ENCODE measurements at places on chromosomes 7 and 10.

DNA sequence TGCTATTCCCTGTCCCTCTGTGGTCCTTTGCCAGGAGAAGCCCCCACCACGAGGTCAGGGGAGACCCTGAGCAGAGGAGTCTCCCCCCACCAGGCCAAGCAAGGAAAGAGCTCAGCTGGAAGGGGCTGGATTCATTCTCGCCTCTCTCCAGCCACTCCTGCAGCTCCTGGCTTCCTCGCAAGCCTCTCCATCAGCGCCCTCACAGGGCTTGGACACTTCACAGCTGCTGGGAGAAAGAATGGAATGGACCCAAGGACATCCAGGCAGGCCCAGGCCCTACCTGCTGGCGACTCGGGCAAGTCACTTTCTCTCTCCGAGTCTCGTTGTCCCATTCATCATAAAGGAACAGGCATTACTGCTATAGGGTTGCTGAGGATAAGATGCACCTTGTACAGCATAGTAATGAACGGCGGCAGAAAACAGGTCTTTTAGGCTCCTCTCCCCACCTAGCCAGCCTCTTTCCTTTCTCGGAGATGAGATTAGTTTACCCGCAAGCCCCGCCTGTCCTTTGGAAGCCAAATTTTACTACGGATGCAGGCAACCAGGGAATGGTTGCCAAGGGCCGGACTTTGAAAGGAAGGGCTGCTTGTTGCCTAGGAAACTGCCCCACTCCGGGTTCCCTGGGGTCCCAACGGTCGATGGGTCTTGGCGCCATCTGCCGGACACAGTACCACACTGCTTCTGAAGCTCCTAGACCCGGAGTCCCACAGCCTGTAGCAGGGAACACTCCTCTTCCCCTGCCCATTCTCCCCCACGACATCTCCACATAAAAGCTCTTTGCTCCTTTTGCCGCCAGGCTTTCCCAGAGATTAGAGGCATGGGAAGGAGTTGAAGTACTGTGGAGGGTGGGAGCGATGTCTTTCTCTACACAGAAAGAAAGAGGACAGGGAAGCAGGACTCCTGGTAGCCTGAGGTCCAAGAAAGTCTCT is 22.3 kb downstream of the IMPDH1 start:
- DNase-seq: peak; percentile 66
- no peaks in the 10 kb centered on the region for H3K27me3 ChIP-seq
- H3K4me1 ChIP-seq: peaks cover 6% of the 10 kb centered on the region
- no peak overlapping the region for H3K27ac ChIP-seq
- no peak overlapping the region for H3K4me3 ChIP-seq

- H3K36me3 ChIP-seq: no peaks in the 10 kb centered on the region
- H3K4me1 ChIP-seq: peaks cover 5% of the 10 kb centered on the region
These were observed 12.6 kb downstream of the RGR start for GRCh38 chr10:84257343-84258020.

- peaks cover 6% of the 10 kb centered on the region for H3K36me3 ChIP-seq
- peaks cover 19% of the 10 kb centered on the region for H3K4me1 ChIP-seq
- H3K27ac ChIP-seq: peak overlapping the region; percentile 8
- H3K27me3 ChIP-seq: no peaks in the 10 kb centered on the region
- DNase-seq: no peak
These were observed 67.5 kb downstream of the NT5C2 start for GRCh38 chr10:103125323-103126267.

DNA sequence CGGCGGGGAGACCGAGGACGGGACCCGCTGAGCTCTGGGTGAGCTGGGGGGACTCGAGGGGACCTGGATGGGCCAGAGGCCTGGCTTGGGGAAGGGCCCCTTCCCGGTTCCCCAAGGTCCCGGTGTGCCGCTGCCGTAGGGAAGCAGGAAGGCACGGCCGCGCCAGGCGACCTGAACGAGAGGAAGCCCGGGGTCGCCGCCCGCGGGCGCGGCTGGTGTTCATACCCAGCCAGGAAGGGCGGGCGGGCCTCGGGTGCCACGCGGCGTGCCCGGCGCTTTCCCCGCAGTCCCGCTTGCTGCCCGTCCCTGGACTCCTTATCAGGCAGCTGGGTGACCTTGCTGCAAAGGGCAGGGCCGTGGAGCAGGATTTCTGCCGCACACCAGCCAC is 38.0 kb downstream of the ZNF777 start:
- no peaks in the 10 kb centered on the region for H3K4me1 ChIP-seq
- H3K36me3 ChIP-seq: no peaks in the 10 kb centered on the region
- no peaks in the 10 kb centered on the region for H3K27me3 ChIP-seq
- peak; percentile 31 for DNase-seq
- peak overlapping the region; percentile 70 for H3K4me3 ChIP-seq

DNA sequence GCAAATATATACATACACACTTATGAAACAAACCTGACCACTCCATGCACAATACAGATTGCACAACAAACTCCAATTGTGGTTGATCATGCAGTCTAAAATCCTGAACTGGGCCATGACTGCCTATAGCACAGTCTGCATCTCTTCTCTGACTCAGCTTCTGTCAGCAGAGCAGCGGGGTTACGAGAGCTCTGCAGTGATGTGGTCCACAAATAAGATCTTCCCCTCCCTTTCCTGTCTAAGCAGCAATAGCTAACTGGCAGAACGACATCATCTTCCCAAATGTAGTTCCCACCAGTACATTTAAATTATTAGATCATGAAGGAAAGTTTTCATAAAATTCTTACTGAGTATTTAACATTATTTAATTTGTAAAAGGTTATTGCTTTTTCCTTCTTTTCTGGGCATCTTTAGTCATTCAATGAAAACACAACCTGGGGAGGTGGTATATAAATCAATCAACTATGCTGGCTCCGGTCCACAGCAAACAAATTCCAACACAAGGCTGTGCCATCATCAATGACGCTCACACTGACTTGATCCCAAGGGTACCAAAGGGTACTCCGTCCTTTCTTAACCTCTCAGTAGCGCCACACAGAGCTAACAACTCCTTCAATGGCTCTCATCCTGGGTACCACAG is 17.1 kb downstream of the ARHGAP21 start:
- no peak overlapping the region for H3K27ac ChIP-seq
- no peaks in the 10 kb centered on the region for H3K27me3 ChIP-seq
- peaks cover 12% of the 10 kb centered on the region for H3K4me1 ChIP-seq
- DNase-seq: no peak
- peaks cover 3% of the 10 kb centered on the region for H3K36me3 ChIP-seq
- H3K4me3 ChIP-seq: no peak overlapping the region

DNA sequence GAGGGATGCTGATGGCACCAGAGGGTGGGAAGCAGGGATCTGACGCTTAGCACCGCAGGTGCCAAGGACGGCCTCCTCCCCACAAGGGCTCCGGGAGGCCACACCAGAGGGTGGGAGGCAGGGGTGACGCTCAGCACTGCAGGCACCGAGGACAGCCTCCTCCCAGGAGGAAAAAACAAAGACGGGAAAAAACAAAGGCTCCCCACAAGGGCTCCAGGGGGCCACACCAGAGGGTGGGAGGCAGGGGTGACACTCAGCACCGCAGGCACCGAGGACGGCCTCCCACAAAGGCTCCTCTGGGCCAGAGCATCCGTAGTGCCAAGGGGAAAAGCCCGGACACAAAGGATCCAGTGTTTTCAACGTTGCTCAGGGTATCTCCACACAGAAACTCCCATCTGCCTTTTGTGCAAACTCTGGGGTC is 25.6 kb downstream of the DIP2C start:
- H3K27me3 ChIP-seq: peaks cover 13% of the 10 kb centered on the region
- peaks cover under 1% of the 10 kb centered on the region for H3K4me1 ChIP-seq
- no peak overlapping the region for H3K27ac ChIP-seq
- no peak for DNase-seq
- no peak overlapping the region for H3K4me3 ChIP-seq

GRCh38 chr10:69634759-69635425 is 4.8 kb downstream of the FAM241B start:
- H3K27ac ChIP-seq: no peak overlapping the region
- peaks cover 8% of the 10 kb centered on the region for H3K27me3 ChIP-seq
- no peaks in the 10 kb centered on the region for H3K4me1 ChIP-seq
- no peaks in the 10 kb centered on the region for H3K36me3 ChIP-seq
- DNase-seq: no peak
- no peak overlapping the region for H3K4me3 ChIP-seq

DNA sequence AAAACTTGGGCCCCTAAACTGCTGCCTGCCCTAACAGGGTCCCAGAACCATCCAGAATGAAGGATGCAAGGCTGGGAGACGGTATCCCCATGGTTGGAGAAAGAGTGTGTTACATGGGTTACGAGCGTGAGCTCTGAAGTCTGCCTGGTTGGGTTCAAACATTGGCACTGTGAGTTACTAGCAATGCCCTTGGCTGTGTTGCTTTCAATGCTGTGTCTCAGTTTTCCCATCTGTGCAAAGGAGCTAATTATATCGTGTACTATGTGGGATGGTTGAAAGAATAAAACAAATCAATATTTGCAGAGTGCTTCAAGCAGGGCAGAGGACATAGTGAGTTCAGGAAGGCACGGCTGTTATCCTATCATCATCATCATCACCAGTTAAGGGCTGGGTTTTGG is 114.7 kb downstream of the ZMIZ1 start:
- DNase-seq: no peak
- H3K4me1 ChIP-seq: no peaks in the 10 kb centered on the region
- no peak overlapping the region for H3K4me3 ChIP-seq
- H3K27ac ChIP-seq: no peak overlapping the region
- H3K27me3 ChIP-seq: peaks cover 9% of the 10 kb centered on the region

DNA sequence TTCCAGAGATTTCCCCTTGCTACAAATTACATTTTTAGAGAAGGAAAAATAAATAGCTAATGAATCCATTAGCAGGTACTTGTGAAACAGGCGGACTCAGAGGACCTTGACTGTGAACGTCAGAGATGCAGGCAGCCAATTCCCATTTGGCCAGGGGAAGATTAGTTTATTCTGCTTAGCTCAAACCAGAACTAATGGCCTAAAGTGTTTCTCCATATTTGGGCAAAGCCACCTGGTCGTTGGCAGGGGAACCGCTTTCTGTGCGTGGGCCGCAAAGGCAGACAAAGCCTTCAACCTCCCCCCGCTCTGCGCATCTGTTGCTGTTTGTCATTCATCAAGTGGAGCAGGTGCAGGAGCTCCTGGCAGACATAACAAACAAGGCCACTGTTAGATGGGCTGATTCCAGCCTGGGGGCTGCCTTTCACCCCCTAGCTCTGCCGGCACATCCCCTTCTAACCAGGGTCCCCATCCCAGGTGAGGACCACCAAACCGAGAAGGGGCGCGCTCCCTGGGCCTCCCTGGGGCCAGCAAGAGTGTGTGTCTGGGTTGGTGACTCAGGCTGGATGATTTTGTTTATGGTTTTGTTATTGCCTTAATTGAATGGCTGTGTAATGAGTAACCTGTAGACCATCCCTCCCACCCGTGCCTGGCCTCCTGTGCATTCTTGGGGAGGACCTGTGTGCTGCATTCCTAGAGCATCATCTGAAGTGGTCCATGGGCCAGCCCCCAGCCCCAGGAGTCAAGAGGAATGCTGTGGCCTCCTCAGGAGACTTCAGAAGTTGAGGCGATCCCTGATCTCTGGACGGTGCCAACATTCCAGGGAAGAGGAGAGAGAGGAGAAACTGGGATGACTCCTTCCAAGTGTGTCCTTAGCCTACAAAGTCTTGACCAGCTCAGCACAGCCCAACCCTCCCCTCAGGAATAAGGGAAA is 14.5 kb upstream of the CPA1 start:
- peaks cover 3% of the 10 kb centered on the region for H3K27me3 ChIP-seq
- no peaks in the 10 kb centered on the region for H3K36me3 ChIP-seq
- no peak overlapping the region for H3K4me3 ChIP-seq
- peaks cover 3% of the 10 kb centered on the region for H3K4me1 ChIP-seq

DNA sequence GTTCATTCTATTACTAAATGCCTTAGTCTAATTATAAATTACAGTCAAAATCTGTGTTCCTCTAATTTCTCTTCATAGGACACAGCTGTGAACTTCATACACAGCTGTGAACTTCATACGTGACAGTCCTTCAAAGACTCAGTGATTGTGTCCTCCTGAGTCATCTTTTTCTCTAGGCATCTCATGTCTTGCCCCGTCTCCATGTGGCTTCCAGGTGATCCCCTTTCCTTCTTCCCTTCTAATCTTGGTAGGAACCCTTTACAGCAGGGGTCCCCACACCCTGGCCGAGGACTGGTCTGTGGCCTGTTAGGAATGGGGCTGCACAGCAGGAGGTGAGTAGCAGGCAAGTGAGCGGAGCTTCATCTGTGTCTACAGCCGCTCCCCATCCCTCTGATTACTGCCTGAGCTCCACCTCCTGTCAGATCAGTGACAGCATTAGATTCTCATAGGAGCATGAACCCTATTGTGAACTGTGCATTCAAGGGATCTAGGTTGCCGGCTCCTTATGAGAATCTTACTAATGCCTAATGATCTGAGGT is 14.0 kb upstream of the EIF5AL1 start:
- H3K27ac ChIP-seq: no peak overlapping the region
- H3K4me1 ChIP-seq: peaks cover 7% of the 10 kb centered on the region
- no peak for DNase-seq
- peaks cover 25% of the 10 kb centered on the region for H3K27me3 ChIP-seq
- H3K36me3 ChIP-seq: no peaks in the 10 kb centered on the region

- H3K4me3 ChIP-seq: no peak overlapping the region
- no peaks in the 10 kb centered on the region for H3K4me1 ChIP-seq
- peaks cover 2% of the 10 kb centered on the region for H3K36me3 ChIP-seq
- H3K27me3 ChIP-seq: no peaks in the 10 kb centered on the region
These were observed 224.8 kb downstream of the ZNF248 start for GRCh38 chr10:37632641-37633040.

GRCh38 chr10:2813286-2813685 is 254.1 kb upstream of the PFKP start:
- no peak overlapping the region for H3K27ac ChIP-seq
- no peak for DNase-seq
- H3K27me3 ChIP-seq: no peaks in the 10 kb centered on the region
- no peak overlapping the region for H3K4me3 ChIP-seq

- H3K36me3 ChIP-seq: no peaks in the 10 kb centered on the region
- no peak overlapping the region for H3K27ac ChIP-seq
- peaks cover 14% of the 10 kb centered on the region for H3K27me3 ChIP-seq
- DNase-seq: no peak
These were observed 37.5 kb downstream of the TAS2R41 start for GRCh38 chr7:143514995-143515735.

- H3K27ac ChIP-seq: no peak overlapping the region
- no peak overlapping the region for H3K4me3 ChIP-seq
- H3K36me3 ChIP-seq: peaks cover 3% of the 10 kb centered on the region
- H3K4me1 ChIP-seq: peaks cover 14% of the 10 kb centered on the region
These were observed 99.1 kb downstream of the ANK3 start for GRCh38 chr10:60290558-60290957.

DNA sequence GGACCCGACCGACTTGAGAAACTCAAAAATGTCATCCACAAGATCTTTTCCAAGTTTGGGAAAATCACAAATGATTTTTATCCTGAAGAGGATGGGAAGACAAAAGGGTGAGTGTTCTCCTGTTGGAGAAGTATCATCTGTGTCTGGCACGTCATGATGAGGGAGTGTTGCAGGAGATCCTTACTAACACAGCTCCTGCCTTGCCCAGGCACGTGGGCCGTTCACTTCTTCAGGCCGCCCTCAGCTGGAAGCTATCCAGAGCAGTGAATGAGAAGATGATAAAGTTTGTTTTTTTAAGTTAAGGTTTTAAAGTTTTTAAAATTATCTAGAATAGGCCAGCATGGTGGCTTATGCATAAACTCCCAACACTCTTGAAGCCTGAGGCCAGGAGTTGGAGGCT is 6.2 kb downstream of the EIF3B start:
- no peaks in the 10 kb centered on the region for H3K27me3 ChIP-seq
- H3K36me3 ChIP-seq: peaks cover 23% of the 10 kb centered on the region
- DNase-seq: no peak

GRCh38 chr7:148020679-148021078 is 569.9 kb upstream of the C7orf33 start:
- H3K36me3 ChIP-seq: no peaks in the 10 kb centered on the region
- H3K27me3 ChIP-seq: no peaks in the 10 kb centered on the region
- no peak overlapping the region for H3K27ac ChIP-seq
- H3K4me1 ChIP-seq: no peaks in the 10 kb centered on the region
- DNase-seq: no peak

- no peaks in the 10 kb centered on the region for H3K36me3 ChIP-seq
- no peaks in the 10 kb centered on the region for H3K4me1 ChIP-seq
- H3K4me3 ChIP-seq: no peak overlapping the region
- no peak overlapping the region for H3K27ac ChIP-seq
These were observed 762 bp upstream of the SEMA3E start for GRCh38 chr7:83649701-83650100.
